ENCODE measurements at places on chromosomes 3 and 15.

GRCh38 chr3:72694398-72694797, 153.8 kb downstream of the SHQ1 start:
- DNase-seq, result no peak

GRCh38 chr15:79179108-79179561, 88.6 kb upstream of the RASGRF1 start:
- DNase-seq, result no peak

GRCh38 chr15:82301296-82302016, 38.8 kb downstream of the SAXO2 start:
- DNase-seq, result no peak

- DNase-seq, result no peak
These were observed 107.4 kb upstream of the HES1 start for GRCh38 chr3:194028434-194029004.

GRCh38 chr3:143295201-143296080, 175.9 kb downstream of the CHST2 start:
- no peak for DNase-seq

- DNase-seq, result no peak
These were observed 40.4 kb upstream of the RAB6B start for GRCh38 chr3:133935843-133936769.

DNA sequence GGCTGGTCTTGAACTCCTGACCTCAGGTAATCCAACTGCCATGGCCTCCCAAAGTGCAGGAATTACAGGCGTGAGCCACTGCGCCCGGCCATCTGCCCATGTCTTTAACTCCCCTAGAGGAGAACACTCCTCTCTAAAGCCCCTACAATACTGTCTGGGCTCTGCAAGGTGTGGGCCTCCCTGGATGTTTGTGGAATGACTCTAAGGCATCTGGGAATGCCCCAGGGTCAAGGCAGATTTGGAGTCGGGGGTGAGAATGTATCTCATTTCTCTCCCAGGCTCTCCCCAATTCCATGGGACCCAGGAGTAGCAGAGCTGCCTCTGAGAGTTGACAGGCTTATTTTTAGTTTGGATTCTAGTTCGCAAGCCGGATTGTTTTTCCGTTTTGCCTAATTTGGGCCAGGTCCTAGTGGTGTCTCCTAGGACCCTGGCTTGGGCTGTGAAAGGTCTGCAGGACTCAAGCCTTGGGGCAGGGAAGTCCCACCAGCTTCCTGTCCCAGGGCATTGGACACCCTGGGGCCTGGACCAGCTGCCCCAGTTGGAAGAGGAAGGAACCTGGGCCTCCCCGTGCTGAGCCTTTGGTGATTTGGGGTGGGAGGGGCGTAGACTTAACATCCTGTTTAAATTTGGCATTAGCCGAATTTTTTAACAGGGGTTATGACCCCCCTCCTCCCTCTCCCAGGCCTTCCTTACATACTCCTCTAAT, 53.5 kb downstream of the MAGEF1 start:
- DNase-seq, result no peak

DNA sequence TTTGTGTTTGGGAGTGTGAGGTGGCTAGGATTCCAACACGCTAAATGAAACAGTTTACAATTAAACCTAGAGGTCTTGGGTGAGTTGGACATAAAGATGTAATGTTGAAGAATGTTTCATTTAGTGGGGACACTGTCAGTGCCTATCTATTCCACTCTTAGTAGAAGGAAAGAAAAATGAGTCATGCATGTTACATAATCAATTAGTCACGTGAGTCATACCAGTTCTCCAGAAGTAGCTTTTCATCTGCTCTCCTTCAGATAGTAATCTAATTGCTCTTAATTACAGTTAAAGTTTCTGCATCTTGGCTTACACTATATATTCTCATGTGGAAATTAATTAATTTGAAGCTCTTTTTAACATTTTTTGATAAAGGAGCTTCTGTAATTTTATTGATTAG, 115.7 kb upstream of the P2RY1 start:
- DNase-seq, result peak; percentile 86

DNA sequence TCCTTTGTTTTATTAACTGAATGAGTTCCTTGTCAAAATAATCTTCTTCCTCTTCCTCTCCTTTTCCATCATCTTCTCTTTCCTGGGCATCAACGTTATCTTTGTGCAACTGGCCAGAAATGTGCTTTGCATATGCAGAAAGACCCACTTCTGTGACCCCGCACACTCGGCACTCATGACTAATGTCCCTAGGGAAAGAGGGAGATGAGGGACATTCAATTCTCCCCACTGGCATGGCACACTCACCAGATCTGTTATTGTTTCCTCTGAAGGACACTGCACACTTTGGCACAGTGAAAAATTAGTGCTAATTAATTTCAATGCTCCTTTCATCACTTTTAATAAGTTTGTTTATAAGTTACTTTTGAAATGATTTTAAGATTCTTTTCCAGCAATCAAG, 34.0 kb downstream of the ZNF106 start:
- no peak for DNase-seq

DNA sequence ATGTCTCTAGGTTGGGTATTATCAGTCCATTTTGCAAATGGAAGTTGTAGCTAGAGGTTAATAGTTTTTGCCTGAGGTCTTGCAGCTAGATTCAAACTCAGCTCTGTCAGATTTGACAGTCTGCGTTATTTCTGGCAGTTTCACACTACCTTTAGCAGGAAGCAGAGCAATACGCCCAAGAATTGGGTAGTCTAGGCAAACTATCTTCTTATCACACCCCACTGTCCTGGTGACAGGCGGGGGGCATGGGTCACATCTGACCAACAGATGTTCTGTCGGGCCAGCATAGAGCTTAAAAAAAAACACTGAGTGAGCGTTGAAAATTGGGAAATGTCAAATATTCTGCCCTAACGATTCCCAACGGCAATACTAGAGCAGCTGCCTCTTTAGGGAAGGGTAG, 5.7 kb downstream of the GPR160 start:
- DNase-seq, result no peak

- DNase-seq, result no peak
These were observed 184.9 kb downstream of the SV2B start for GRCh38 chr15:91284758-91285466.

DNA sequence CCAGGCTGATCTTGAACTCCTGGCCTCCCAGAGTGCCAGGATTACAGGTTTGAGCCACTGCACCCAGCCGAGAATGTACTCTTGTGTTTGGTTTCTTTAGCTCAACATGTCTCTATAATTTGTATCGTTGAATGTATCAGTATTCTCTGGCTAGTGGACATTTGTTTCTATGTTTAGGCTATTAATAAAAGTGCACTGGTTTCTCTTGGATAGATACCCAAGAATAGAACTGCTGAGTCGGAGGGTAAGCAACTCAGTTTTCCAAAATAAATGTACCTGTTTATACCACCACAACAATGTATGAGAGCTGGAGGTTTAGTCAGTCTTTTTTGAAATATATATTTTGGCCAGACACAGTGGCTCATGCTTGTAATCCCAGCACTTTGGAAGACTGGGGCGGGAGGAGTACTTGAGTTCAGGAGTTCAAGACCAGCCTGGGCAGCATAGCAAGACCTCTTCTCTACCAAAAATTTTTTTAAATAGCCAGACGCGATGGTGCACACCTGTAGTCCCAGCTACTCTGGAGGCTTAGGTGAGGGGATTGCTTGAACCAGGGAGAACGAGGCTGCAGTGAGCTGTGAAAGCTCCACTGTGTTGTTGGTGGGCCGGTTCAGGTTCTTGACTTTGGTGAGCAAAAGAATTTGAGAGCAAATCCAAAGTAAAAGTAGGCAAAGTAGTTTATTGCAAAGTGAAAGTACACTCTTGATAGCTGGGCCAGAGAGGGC, 7.7 kb upstream of the IVD start:
- DNase-seq, result no peak

DNA sequence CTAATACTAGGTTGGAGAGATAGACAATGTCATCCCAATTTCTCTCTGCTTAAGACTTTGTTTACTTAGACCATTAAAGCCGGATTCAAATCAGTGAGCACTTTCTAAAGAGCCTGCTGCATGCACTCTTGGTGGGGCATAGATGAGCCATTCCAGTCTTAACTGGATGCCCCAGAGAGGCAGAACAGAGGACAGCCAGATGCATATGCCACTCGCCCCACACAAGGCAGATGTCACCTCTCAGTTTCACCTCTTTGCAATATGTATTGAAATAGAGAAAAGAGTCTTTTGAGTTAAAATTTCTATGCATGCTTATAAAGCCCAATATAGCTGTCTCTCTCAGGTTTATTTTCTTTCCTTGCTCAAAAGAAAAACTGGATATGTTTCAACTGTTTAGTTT, 89.5 kb downstream of the LARS2 start:
- DNase-seq, result no peak

DNA sequence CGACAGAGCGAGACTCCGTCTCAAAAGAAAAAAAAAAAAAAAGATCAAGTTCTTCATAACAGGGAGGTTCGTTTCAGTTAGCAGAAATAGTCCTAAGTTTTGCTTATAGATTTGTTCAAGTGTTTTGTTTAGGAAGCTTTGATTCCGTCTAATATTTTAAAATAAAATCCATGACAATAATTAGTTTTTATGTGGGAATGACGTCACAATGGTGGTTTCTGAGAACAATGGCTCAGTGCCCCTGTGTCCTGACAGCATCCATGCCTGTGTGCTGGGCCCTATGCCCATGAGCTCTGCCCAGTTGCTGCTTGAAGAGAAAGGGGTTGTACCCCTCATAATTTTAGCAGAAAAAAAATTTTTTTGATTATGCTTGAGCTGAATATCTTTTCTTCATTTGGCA, 134.0 kb downstream of the SST start:
- no peak for DNase-seq

DNA sequence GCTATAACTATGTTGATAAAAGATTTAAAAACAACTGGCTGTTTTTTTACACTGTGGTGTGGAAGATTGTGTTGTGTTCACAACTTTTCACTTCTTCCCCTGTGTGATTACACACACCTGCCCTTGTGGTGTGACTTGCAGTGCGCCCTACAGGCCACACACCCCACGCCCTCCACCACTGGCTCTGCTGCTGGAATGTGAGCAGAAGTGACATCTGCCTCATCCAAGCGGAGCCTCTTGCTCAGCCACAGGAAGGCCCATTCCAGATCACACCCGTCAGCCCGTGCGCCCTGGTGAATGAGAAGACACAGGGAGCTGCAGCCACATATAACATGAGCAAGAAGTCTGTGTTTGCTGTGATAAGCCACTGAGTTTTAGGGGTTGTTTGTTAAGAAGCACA, 7.0 kb downstream of the CCR2 start:
- no peak for DNase-seq

DNA sequence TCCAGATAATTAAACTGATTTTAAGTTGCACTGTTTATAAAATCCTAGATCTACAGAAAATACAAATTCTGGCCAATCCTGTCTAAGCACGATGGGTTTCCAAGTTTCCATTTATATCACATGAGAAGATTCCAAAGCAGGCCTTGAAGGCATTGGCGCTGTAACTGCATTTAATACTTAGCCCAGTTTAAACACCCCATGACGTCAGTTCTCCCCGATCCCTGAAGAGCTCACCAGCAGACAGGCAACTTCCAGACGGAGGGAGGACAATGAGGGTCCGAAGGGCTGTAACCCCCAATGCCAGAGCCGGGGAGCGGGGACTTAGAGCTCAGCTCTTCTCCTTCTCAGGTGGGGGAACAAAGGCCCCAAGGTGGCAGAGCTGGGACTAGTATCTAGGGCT, 117.3 kb downstream of the XXYLT1 start:
- no peak for DNase-seq

All from bone marrow (tissue), 2 donors.